ENCODE measurements at places on chromosomes 11 and 22.

DNA sequence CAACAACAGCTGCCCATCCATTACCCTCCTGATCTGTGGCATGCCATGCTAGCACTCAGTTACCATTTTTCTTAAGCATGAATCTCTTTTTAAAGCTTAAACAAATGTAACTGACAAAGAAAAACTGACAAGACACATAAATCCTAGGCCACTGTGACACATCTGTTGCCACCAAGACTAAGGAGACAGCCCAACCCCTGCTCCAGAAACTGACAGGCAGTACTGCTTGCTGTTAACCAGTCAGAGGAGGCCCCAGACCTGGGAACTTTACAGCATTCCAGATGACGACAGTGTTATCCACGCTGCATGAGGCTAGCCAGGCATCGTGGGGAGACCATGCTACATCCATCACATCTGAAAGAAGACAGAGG lies 33.8 kb downstream of the HIRA start:
- DNase-seq = no peak

GRCh38 chr11:84930863-84931262 lies 696.3 kb downstream of the DLG2 start:
- DNase-seq = no peak

GRCh38 chr22:45553351-45554039 lies 50.8 kb downstream of the FBLN1 start:
- peak; percentile 90 for DNase-seq

- no peak for DNase-seq
Measured at GRCh38 chr11:59463190-59463641, 6.5 kb downstream of the OR4D6 start.

DNA sequence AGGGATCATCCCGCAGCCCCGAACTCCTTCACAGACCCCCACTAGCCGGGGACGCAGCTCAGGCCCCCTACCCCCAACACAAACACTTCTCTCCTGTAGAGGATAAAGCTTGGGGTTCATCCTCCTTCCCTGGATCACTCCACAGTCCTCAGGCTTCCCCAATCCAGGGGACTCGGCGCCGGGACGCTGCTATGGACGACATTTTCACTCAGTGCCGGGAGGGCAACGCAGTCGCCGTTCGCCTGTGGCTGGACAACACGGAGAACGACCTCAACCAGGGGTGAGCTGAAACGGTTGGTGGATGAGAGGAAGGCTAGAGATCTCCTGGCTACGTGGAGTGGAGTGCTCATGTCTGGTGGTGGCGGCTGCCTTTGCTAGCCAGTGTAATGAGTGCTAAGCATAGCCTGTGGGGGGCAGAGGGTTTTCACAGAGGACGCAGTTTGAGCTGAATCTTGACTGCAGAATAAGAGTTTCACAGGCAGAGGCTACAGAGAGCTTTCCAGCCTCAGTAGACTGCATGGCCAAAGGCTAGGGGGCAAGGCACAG lies 580 bp downstream of the ILK start:
- peak; percentile 71 for DNase-seq

GRCh38 chr11:35183326-35183925 lies 44.5 kb downstream of the CD44 start:
- no peak for DNase-seq

- no peak for DNase-seq
Measured at GRCh38 chr11:35681163-35681767, 18.7 kb downstream of the TRIM44 start.

DNA sequence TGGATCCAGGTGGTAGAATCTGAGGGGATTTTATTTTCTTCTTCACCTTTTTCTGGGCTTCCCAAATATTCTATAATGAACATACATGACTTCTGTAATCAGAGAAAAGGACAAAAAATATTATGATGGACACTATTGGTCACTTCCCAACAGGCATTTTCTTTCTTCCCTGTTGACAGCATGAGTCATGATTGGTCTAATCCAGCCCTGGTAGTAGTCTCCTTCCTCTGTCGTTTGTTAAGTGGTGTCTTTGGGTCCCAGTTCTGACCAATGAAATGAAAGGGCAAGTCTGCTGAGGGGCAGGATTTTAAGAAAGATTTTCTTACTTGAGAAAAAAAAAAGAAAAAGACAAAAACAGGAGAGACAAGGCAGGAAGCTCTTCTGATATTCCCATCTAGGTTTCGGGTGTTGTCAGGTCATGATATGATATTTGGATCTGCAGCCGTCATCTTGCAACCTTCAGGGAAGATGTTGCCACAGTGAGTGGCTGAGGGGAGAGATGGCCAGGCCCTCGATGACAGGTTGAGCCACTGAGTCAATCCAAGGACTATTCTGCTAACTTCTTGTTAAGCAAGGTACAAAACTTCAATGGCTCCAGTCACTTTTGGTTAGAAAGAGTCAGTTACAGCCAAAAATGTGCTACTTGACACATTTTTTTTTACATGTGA lies 23.3 kb upstream of the PLEKHB1 start:
- DNase-seq = no peak

GRCh38 chr11:106418791-106419190 lies 341.3 kb downstream of the AASDHPPT start:
- no peak for DNase-seq

- no peak for DNase-seq
Measured at GRCh38 chr22:49170053-49170452, 657.6 kb downstream of the BRD1 start.

DNA sequence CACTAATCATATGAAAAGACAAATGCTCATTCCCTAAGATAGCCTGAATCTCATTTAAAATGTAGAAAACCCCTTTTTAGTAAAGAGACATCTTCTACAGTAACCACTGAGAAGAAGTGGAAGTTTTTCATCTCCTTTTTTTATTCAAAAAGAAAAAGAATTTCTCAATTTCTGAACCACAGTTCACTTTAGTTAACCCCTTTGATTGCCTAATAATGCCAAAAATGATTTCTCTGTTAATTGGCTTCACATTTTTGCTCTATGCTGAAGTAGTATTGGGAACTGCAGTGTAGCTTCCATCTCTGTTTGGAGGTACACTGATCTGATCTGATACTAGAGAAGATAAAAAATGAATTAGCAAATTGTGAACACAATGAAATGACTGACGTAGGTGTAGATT lies 58.3 kb downstream of the CD44 start:
- DNase-seq = no peak

DNA sequence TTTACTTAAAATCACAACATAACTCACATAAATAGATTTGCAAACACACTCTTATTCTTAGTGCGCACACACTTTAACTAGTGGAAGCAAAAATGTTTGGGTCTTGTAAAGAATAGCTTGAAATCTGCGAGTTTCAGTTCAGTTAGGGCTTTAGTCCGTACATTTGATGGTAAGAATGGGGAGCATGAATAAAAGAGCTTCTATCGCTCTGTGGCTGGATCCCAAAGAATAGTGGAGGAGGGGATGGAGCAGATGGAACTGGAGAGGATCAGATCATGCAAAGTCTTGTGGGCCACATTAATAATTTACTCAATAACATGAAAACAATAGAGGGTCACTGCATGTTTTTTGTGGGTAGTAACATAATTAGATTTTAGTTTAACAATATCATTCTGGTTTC lies 44.3 kb downstream of the DNHD1 start:
- no peak for DNase-seq

DNA sequence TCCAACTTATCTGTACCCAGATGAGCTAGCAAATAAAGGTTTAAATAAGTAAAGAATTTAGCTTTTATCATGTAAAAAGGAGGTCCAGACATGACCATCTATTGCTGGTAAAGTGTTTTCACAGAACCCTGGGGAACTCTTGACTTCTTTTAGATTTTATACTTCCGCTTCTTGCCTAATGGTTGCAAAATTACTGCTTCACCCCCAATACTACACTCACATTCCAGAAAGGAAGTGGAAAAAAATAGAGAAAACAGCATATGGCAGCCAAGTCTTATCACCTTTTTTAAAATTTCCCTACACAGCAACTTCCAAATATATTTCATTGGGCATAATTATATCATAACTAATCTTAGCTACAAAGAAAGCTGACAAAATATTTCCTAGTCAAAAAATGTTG lies 12.1 kb downstream of the BBOX1 start:
- DNase-seq = no peak

GRCh38 chr11:125301346-125301745 lies 136.8 kb downstream of the PKNOX2 start:
- DNase-seq = no peak

- DNase-seq = no peak
Measured at GRCh38 chr11:46519351-46519750, 74.5 kb downstream of the AMBRA1 start.

DNA sequence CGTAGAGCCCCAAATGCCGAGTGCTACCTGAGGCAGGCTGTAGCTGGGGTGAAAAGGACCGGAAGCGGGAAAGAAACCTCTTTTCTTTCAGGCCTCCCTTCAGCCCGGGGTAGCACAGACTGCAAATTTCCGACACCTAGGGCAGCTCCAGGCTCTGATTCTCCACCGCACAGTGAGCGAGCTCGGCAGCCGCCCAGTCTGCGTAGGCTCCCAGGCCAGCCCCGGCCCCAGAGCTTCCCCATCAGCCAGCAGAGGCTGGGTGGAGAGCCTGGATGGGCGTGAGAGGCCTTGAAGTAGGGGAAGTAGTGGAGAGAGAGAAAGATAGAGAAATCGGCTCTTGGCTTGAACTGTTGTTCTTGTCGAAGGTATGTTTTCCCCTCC lies 9.3 kb upstream of the PAX6 start:
- peak; percentile 5 for DNase-seq

- no peak for DNase-seq
Measured at GRCh38 chr22:47040486-47041270, 278.2 kb downstream of the TBC1D22A start.

- DNase-seq = no peak
Measured at GRCh38 chr11:134785660-134786284, 373.7 kb upstream of the B3GAT1 start.

- DNase-seq = no peak
Measured at GRCh38 chr11:8045839-8046238, 35.2 kb upstream of the TUB start.

- DNase-seq = peak; percentile 33
Measured at GRCh38 chr11:43504316-43504950, 145.7 kb downstream of the TTC17 start.

DNA sequence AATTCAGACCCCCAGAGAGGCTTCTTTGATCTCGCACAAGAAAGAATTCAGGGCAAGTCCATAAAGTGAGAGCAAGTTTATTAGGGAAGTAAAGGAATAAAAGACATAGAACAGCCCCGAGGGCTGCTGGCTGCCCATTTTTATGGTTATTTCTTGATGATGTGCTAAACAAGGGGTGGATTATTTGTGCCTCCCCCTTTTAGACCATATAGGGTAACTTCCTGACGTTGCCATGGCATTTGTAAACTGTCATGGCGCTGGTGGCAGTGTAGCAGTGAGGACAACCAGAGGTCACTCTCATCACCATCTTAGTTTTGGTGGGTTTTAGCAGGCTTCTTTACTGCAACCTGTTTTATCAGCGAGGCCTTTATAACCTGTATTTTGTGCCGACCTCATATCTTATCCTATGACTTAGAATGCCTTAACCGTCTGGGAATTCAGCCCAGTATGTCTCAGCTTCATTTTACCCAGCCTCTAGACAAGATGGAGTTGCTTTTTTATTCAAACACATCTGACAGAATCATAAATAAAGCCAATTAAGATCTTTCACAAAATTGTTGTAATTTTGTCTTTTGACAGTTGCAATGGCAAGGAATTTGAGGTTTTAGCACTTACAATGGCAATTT lies 7.6 kb downstream of the DDIAS start:
- DNase-seq = no peak

DNA sequence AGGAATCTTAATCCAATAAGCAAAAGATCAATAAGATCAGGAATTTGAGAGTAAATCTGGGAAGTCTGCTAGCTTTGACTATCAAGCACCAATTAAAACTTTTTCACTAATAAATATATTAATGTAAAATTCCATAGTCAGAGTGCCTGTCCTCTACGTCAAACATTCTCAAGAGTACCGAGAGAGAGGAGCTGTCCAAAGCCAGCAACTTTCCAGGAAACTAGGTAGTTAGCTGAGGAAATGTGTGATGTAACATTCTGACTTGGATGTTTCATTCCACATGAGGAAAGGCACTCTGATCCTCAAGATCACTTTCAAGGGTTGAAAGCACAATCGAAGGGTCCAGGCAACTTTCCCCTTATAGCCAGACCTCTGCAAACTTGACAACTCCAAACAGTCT lies 113.2 kb downstream of the STK33 start:
- no peak for DNase-seq

DNA sequence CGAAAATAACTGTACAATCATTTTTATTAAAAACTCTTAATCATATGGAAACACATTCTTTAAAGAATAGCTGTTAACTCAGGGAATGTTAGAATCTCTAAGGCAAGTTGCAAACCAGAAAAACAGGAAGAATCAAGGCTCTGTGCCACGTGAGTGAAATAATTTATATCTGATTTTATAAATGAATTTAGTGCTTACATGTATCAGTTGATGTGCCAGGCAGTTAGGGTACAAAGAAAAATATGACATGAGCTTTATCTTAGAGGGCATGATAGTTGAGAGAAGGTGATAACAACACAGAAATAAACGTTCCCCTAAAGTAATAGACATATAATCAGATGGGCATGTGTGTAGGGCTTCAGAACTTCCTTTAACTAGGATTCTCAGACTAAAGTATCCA lies 734.5 kb upstream of the CCDC179 start:
- no peak for DNase-seq

GRCh38 chr22:37043828-37044538 lies 7.6 kb upstream of the KCTD17 start:
- no peak for DNase-seq

DNA sequence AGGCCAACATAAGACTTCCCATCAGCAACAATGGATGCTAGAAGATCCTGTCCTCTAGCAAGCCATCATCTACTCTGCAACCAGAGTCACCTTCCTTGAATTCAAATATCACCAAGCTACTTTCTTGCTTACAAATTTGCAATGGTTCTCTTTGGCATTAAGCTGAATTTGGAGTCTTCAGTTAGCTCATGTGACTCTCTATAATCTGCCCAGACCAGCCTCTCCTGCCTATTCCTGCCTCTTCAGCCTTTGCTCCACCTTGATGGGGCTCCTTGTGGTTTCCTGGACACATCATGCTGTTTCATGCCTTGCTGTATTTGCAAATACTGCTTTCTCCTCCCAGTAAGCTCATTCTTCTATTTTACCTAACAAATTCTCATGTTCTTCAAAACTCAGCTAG lies 82.3 kb downstream of the RASSF10 start:
- DNase-seq = no peak
